ENCODE measurements at places on chromosomes 4 and X.

- DNase-seq = no peak
Measured at GRCh38 chr4:97317671-97318070, 825.6 kb downstream of the STPG2 start.

- DNase-seq = peak; percentile 55
Measured at GRCh38 chr4:48031802-48032525, 15.4 kb downstream of the NIPAL1 start.

DNA sequence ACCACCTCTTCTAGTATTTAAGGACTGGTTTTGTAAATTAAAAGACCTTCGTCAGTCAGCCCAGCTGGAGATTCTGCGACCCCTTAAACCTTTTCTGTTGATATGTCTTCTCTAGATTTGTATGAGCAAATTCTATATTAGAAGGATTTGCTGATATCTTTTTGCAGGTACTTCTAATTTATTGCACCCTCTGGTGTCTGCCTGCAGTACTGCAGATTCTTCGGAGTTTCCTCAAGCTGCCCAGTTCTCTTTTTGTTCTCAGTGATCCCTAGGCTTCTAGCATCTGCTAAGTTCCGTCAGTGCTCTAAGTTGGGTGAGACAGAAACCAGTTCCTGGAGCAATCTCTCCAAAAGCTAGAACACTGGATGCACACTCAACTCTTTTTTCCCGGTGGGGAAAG, 545.2 kb downstream of the C4orf33 start:
- peak; percentile 48 for DNase-seq

- no peak for DNase-seq
Measured at GRCh38 chrX:29422034-29422433, 793.3 kb upstream of the MAGEB2 start.

DNA sequence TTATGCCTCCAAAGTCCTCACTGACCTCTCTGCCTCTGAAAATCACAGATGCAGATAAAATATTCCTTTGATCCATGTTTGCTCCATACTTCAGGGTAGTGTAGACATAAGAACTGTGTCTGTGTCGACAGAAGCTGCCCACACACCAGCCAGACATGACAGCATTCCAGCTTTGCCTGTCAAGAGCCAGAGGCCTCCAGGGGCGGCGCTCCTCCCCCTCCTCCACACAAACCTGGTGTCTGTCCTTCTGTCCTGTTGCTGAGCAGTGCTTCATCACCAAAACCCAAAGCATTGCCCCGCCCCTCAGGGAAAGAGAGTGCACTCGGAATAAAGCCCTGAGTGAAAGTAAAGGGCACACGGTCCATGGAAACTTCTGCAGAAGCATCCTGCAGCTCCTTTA, 379.4 kb downstream of the FBXW7 start:
- no peak for DNase-seq

DNA sequence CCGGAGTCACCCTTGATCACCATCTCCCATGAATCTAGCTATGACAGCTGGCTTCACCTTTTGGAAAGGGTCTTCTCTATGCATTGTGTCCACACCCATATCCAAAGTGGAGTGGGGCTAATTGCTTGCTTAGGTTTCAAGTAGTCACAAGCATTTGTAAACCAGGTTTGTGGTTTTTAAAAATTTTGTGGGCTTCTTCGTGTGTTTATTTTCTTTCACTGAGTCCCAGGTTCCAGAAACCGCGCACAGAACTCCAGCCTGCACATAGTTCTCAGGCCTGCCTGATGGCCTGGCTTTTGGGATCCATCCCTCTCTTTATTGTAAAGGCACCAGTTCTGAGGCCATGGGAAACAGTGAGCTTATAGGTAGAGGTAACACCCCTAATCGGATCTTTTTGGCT, 70.2 kb upstream of the TLR3 start:
- no peak for DNase-seq

All from thyroid gland (tissue), 4 donors.